Fibroblast of skin of scalp (primary cell): ENCODE measurements at places on chromosomes 7 and 10.

GRCh38 chr7:115099906-115100305 lies 178.0 kb downstream of the MDFIC start:
- peak; percentile 68 for DNase-seq

DNA sequence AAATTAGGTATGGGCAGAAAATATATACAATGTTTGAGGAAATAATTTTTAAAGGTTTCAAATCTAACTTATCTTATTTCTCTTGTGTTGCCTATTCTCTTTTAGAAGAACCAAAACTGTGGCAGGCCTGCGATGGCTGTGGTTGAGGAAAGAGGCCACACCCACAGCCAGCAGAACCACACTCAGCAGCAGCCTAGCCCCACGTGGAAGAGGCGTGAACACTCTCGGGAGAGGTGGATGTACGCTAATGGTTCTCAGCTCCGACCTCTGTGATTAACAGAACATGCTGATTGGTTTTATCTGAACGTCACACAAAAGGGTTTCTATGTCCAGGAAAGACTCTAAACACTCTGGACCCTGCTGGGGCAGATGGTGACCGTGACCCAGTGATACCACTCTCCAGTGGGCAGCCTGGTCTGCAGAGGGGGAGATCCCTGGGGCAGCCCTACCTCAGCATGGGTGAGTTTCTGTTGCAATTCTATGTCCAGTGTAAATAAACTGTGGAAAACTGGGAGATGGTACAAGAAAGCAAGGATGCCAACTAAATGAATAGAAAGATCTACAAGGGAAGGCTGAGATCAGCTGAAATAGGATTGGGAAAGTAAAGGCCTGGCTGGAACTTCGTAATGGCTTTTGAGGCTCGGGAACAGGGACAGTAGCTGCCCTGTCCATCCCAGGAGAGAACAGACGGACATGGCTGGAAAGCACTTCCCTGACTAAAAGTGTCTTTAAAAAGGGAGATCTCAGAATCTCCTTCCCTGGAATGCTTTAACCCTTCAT lies 26.6 kb downstream of the DIP2C start:
- no peak for DNase-seq

DNA sequence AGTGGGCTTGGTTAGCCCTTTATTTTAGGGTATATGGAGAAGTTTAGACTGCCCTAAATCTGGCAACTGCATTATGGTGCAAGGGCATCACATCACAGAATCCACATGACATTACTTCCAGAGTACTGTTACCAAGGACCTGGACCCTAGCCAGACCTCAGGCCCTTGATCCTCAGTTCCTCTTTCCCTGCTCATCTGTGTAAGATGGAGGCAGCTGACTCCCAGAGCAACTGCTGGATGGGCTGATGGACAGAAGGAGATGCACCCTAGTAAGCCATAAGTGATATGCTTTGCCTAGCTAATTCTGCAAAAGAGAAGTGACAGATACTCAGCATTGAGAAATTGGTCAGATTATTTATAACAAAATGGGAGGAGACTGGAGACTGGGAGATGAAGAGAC lies 131.7 kb downstream of the DYNC1I1 start:
- no peak for DNase-seq

GRCh38 chr10:124146483-124146882 lies 53.1 kb upstream of the CHST15 start:
- DNase-seq: no peak

DNA sequence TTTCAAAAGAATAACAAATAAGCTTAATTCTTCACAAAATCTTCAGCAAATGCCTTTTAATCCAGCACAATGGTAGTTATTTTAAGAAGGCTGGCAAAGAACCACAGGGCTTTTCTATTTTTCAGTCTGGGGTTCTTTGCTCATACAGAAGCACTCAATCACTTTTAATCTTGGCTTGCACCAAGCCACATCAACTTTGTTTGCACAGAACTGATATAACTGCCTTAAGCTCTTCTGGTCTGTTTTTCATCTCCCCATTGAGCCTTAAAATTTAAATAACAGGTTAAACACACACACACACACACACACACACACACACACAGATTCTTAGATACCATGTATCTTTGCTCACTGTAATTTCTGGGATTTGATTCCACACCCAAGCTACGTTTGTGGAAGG lies 377.0 kb downstream of the GATA3 start:
- DNase-seq: no peak

DNA sequence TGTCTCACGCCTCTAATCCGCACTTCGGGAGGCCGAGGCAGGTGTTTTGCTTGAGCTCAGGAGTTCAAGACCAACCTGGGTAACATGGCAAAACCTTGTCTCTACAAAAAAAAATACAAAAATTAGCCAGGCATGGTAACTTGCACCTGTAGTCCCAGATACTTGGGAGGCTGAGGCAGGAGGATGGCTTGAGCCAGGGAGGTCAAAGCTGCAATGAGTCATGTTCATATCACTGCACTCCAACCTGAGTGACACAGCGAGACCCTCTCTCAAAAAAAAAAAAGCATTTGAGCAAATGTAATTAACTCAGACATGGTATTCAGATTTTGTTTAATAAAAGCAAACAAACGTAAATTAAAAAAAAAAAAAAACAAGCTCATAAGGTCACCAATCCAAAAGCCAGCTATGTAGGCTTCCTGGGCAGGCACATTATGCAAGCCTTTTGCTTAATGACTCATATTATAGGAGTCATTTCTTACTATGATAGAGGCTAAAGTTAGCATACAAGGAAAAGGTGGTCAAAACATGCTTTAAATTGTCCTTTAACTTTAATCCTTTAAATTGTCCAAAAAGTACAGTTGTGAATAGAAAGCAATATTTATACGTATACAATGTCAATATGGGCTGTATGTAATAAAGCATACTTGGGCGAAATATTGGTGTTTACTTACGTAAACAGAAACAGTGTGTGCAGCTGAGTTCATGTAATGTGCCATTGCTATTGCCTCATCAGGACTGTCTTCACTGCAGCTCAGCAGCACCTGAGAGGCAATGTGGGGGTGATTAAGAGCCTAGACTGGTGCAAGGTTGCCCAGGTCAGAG lies 13.0 kb downstream of the AKR1D1 start:
- DNase-seq: no peak

DNA sequence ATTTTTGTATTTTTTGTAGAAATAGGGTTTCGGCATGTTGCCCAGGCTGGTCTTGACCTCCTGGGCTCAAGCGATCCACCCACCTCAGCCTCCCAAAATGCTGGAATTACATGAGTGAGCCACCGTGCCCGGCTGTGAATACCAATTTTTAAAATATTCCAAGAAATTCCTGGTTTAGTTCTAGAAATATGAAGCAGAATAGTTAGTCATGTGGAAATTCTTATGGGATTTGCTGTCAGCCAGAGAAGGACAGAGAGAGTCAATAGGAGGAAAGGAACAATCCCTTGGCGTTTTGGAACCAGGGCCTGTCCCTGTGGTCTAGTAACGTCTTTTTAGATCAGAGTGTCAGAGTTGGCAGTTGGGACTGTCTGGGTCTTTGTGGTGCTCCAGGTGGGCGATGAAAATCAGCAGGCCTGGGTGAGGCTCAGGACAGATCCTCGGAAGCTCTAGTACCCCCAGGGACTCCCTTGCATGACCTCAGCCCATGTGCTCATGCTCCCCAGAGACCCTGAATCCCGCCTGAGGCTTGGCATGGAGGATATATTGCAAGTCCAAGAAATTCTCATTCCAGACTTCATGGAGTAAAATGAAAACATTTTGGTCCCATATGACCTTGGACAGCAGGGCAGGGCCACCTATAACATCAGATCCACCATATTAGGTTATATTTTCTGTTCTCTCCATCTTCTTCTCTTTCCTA lies 7.8 kb downstream of the NODAL start:
- DNase-seq: peak; percentile 91

GRCh38 chr7:142807855-142808460 lies 37.2 kb downstream of the PRSS2 start:
- peak; percentile 36 for DNase-seq
